ELR (cell line): ENCODE measurements at places on chromosomes 12 and 14.

DNA sequence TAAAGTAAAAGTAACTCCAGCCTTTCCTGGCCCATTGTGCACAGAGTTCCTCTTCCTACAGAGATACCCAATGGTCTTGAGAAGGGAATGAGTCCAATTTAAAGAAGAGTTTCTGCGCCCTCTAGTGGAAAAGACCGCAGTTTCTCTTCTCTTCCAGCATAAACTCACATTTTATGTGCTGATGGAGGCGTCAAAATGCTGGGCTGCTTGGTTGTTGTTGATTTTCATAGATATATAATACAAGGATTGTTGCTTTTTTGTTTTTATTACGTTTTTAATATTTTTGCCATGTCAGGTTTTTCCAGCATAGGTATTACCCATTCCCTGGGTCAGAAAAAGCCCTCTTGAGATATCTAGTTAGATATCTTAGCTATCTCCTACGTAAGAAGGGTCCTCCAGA is 356.9 kb upstream of the STXBP6 start:
- peak; percentile 6 for DNase-seq

DNA sequence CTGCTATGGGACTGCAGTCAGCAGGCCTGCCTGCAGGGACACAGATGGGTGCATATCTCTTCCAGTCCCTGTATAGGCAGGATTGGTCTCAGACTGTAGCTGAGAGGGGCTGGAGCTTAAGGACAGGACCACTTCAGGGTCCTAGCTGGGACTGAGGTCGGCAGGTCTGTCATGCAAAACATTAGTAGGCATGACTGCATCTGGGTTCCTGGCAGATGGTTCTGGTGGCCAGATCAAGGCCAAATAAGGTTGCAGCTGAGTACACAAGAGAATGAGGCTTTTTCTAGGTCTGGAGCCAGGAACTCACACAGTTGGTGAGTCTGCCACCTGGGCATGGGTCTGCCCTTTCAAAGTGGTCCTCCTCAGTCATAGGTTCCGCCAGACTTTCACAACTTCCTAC is 155.8 kb downstream of the TPH2 start:
- DNase-seq: no peak

DNA sequence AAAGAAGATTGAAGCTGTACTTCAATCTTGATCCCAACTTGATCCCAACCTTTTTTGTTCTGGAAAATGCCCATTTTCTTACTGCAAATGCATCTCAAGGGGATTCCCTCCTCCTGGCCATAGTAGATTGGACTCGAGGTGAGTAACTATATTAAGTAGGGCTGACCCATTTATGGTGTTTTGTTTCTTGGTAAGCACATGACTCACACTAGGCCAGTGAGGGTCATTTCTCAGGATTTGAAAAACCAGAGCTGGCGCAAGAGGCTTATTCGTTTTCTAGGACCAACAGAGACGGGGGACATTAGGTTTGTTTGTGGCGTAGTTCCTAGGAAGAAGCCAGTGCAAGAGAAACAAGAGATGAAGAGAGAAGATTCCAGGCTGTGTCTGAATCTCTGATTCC is 51.4 kb downstream of the MRPL42 start:
- DNase-seq: peak; percentile 76

DNA sequence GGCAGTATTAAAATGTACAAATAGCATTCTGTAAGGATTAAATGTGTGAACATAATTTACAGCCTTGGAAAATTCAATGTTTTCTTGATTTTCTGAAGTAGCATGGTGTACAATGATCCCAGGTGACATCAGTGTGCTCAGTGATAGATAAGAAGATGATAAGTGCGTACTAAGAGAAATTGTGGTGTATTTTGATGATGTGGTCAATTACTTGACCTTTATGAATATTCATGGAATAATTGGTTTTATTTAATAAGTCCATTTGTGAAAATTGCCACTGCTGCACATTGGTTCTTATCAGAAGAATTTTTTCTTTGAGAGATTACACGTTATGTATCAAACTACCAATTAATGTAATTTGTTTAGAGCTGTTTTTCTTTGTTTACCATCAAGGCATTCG is 128.8 kb downstream of the FOXG1 start:
- DNase-seq: no peak

DNA sequence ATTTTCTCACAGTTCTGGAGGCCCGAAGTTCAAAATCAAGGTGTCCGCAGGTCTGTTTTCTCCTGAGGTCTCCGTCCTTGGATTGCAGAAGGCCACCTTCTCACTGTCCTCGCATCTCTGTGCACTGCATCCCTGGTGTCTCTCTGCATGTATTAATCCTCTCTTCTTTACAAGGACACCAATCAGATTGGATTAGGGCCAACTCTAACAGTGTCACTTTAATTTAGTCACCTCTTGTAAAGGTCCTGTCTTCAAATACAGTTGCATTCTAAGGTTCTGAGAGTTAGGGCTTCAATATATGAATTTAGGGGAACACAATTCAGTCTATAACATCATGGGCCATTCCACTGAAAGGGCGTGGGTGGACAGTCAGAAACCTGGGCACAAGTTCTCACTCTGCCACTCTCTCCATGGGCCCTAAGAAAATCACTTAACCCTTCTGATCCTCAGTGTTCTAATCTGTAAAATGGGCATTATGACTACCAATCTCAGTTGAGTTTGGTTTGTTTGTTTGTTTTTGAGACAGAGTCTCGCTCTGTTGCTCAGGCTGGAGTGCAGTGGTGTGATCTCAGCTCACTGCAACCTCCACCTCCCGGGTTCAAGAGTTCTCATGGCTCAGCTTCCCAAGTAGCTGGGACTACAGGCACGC is 41.6 kb upstream of the FGD4 start:
- DNase-seq: no peak

DNA sequence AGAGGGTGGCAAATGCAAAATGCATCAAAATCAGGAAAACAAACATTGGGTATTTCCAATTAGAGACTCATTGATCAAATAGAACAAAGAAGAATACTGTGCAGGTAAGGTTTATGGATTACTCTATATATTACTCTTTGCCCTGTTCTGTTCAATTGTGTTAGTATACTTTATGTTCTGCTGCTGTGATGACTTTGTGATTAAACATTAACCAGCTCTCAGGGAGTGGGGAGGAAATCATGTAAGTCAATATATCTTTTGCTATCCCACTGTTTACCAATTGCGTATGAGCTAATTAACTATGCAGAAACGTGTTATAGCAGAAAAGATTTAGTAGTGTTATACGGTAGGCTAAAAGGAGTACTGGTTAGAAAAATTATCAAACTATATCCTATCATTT is 129.4 kb downstream of the PDE3A start:
- DNase-seq: no peak

DNA sequence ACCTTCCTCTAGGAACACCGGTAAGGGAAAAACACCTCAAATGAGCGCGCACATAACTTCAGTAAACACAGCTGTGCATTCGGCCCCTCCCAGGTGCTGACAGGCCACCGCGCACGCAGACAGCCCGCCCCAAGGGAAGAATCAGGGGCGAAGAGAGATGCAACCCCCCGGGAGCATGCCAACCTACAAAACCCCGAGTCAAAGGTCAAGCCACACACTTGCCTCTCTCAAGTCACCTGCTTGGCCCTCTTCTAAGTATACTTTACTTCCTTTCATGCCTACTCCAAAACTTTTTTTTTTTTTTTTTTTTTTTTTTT is 2.3 kb upstream of the CYP46A1 start:
- no peak for DNase-seq

GRCh38 chr14:80388980-80389711 is 177.8 kb upstream of the DIO2 start:
- peak; percentile 93 for DNase-seq

- DNase-seq: no peak
Measured at GRCh38 chr14:105857220-105857825, 330.9 kb downstream of the TMEM121 start.

- DNase-seq: peak; percentile 42
Measured at GRCh38 chr12:116878567-116879508, 2.4 kb downstream of the HRK start.

- DNase-seq: no peak
Measured at GRCh38 chr14:91925001-91925726, 22.3 kb downstream of the FBLN5 start.

- DNase-seq: peak; percentile 20
Measured at GRCh38 chr12:102824218-102824835, 92.7 kb downstream of the PAH start.

DNA sequence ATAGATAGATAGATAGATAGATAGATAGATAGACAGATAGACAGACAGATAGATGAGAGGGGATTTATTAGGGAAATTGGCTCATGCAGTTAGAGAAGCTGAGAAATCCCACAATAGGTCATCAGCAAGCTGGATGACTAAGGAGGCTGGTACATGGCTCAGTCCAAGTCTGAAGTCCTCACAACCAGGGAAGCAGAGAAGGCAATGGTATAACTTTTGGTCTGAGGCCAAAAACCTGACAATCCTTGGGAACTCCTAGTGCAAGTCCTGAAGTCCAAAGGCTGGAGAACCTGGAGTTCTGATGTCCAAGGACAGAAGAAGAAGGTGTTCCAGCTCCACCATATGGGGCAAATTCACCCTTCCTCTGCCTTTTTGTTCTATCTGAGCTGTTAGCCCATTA is 517.6 kb upstream of the ATP2B1 start:
- no peak for DNase-seq

DNA sequence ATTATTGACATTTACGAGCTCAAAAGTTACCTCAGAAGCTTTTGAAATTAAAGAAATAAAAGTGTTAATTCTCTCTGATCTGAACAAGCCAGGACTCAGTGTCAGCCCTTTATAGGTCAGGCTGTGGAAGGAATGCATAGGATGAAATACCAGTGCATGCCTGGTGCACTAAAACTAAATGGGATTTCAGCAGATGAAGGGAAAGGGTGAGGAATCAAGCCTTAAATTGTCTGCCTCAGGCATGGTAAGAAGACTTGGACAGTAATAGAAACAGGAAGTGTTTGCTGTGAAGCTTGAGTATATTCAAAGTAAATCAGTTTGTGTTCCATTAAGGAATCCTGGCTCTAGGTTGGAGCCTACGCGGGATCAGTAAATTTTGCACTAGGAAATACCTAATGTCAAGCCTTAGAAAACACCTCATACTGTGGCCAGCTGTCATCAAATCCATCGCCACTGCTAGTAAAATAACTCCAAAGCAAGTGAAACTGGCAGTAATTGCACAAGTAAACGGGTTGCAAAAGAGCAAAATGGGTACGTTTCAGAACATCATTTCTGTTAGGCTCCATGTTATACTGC is 76.3 kb downstream of the PDE3A start:
- DNase-seq: no peak

DNA sequence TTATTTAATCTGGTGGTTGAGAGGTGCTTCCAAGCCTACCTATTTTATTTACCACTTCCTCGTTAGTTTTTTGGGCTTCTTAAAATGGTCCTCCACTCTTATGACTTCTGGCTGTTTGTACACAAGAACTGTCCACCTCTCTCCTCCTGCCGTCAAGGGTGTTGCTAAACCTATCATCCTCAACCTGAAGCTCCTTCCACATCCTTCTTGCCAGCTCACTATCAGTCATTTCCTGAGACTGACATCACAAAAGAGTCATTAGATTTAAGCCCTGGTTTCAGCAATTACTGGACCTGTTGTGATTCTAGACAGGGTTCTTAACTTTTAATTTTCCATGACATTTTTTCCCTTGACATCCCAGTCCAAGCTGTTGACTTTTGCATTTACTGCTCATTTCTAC is 91.9 kb downstream of the BICD1 start:
- DNase-seq: peak; percentile 91

DNA sequence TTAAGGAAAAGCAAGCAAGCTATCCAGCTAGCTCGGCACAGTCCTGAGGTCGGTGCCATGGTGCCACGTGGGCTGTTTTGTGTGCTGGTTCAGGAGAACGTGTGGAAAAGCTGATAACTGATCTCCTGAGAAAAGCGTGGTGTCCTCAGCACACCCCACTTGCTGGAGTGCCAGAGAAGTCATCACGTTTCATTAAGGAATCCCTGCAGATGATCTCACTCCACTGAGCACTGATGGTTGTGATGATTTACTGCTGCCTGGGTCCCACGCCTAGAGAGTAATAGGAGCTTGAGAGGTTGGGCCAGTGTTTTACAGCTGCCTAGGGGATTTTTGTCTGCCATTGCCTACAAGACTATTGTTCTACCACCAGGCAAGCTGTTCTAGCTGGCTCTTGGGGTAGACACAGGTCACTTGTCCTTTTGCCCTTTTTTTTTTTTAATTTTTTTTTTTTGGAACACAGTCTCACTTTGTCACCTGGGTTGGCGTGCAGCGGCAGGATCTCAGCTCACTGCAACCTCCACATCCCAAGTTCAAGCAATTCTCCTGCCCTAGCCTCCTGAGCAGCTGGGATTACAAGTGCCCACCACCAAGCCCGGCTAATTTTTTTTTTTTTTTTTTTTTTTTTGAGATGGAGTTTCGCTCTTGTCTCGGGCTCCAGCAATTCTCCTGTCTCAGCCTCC is 42.3 kb upstream of the EVL start:
- no peak for DNase-seq

DNA sequence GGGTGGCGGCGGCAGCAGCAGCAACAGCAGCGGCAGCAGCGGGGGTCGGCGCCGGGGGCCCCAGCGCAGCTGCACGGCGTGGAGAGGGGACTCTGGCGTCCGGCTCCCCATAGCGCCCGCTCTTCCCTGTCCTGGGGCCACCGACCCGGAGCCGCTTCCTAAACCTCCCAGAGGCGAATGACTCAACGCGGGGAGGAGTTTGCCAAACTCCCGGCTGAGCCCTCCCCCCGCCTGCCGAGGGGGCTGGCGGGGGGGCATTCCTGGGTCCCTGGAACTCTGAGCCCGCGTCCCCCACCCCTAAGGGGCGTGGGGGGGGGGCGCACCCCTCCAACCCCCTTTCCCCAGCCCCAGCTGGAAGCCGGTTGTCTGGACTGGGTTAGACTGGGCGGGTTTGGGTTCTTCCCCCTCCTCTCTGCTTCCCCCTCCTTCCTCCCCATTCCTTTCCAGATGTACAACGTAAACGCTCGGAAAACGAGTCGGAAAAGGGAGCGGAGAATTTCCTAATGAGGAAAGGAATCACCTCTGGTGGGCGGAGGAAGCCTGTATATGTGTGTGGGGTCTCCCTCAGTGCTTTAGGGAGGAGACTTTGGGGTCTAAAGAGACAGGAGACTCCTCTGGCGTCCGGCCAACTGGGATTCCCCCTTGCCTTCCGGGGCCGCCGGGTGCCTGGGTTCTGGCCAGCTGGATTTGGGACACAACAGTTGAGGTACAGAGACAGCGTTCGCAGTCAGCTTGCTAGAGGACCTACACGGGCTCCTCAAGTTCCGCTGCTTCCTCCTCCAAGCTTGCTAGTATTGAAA is at the start of gene ITGA5:
Gene ITGA5, minus strand, starts transcription at position 179 of the 800 bp plus-strand sequence. Its CDS starts 68 bp downstream, at position 111.
- DNase-seq: peak; percentile 86

- DNase-seq: no peak
Measured at GRCh38 chr12:29176941-29177340, 27.9 kb downstream of the FAR2 start.

GRCh38 chr14:33776871-33777270 is 174.0 kb downstream of the EGLN3 start:
- DNase-seq: no peak
